Activated T-cell treated with anti-CD3 and anti-CD28 coated beads, Interleukin-2, amount 50 U/mL, for 72 hours (primary cell): ENCODE measurements at places on chromosomes 1 and 21.
A peak's percentile ranks its signal among the peaks of the same experiment; 100 is the strongest.

- no peak for DNase-seq
These were observed 75.4 kb downstream of the SLC35A3 start for GRCh38 chr1:100045206-100045605.

- no peak for DNase-seq
These were observed 67.2 kb downstream of the ATP5PO start for GRCh38 chr21:33848249-33848953.

- no peak for DNase-seq
These were observed 538 bp upstream of the RCAN1 start for GRCh38 chr21:34615487-34615814.

DNA sequence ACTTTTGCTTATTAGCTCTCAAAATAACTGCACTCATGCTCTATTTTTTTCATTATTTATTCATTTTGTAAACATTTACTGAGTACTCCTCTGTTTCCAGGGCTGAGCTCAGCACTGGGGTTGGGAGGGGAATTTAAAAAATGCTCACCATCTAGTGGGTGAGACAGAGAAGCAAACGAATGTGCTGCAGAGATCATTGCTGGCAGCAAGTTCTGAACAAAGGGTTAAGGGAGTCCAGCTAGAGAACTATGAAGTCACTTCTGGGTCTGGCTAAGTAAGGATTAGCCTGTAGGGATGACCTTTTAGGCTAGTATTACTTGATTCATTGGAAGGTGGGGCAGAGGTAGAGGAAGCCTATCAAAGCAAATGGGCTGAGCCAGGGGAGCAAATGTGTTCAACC, 99.1 kb upstream of the ZNF644 start:
- DNase-seq, result no peak

- no peak for DNase-seq
These were observed 297.8 kb downstream of the BRINP3 start for GRCh38 chr1:190179817-190180216.

DNA sequence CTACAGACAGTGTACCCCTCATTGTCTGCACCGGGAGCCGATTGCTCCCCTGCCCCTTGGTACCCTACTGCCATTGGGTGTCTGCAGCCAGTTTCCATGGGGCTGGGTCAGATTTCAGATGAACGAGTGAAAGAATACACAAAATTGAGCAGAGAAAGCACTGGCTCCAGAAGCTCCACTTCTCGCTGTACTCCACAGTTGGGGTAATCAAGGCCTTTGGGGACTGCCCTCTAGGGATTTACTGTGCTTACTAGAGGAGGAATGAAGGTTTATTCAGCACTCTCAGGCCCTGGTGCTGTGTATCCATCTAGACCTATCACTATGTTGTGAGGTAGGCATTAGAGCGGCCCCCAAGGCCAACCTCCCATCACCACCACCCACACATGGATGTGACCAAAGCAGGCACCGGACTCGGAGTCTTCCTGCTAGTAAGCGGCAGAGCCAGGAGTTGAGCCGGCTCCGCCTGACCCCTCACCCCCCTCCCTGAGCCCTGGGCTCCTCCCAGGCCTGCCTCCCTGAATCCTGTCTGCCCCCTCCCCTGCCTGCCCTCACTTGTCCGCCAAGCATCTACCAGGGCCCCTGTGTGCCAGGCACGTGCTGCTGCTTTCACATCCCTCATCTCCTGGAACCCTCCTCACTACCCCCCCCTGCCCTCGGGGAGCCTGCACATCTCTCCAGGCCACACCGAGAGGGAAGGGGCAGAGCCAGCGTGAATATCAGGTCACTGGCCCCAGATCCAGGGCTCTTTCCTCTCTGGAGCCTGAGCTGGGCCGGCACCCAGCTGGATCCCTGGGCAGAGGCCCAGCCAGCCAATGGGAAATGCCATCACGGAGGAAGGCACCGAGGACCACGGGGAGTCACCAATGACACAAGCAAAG, 23.3 kb downstream of the KCNN3 start:
- DNase-seq, result no peak

DNA sequence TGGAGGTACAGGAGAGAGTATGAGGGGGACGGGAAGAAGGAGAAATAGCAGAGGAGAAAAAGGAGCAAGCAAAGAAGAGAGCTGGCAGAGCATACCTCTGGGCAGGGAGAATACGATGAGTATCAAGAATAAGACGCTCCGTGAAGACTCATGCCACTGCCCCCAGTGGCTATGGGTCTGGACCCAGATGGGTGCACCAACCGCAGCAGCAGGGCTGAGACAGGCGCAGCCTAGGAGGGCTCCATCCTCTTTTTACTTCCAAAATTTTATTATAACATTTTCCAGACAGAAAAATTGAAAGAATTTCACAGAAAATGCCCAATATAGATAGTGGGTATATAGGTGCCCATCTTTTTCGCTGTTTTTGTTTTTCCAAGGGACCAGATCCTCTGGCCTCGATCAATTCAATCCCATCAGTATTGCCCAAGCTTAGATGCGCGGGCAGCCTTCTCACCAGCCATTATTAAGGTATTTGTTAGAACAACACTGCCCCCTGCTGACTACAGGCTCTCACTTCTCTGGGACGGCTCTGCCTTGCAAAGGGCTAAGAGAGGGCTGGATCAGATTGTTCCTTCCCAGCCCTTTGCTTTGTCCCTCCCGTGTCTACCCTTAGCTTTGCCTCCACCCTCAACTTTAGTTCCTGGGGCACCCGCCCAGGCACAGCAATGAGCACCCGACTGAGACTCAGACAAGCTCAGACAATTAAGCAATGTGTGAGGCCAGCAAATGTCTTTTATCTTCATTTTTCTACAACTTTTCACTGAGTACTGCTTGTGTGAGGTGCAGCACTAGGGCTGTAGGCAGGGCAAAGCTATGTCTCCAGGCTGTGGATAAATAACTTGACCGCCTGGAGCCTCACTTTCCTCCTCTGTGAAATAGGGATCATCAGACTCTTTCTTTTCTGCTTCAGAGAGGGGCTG, 17.5 kb upstream of the CAMK1G start:
- peak; percentile 75 for DNase-seq

- no peak for DNase-seq
These were observed 158.1 kb downstream of the LTN1 start for GRCh38 chr21:28834335-28835238.

DNA sequence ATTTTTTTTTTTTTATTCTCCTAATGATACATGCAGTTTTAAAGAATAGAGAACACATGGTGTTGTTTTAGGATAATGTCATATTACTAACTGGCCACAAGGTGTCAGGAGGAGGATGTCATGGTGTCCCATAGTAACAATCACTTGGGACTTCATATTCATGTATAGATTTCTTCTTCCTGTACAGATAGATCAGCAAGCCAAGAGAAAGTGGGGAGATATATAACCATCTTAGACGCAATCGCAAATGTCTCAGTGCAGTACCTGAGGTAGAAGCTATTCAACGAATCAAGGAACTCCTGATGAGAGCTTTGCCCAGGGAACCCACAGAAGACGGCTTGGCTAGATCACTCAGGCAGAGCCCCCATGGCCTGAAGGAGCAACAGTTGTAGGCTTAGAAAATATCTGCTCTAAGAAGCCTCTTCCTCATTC, 12.3 kb downstream of the OR2T11 start:
- DNase-seq, result no peak

DNA sequence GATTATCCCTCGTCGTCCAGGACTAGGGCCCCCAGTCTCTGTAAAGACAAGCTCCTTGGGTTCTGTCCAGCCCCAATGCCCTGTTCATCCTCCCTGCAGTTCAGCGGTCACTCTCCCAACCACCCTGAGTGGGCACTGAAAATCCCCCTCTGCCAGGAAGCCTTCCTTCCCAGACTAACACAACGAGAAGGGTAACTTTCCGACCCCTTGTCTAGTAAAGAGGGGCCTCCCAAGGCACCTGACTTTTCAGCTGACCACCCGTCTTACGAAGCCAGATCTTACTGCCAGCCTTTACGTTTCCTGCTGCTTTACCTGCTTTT, 13.4 kb downstream of the TMEM9 start:
- no peak for DNase-seq

- DNase-seq, result no peak
These were observed 3.2 kb downstream of the E2F2 start for GRCh38 chr1:23527900-23528249.

GRCh38 chr1:9020305-9020704, 5.9 kb downstream of the SLC2A7 start:
- no peak for DNase-seq

DNA sequence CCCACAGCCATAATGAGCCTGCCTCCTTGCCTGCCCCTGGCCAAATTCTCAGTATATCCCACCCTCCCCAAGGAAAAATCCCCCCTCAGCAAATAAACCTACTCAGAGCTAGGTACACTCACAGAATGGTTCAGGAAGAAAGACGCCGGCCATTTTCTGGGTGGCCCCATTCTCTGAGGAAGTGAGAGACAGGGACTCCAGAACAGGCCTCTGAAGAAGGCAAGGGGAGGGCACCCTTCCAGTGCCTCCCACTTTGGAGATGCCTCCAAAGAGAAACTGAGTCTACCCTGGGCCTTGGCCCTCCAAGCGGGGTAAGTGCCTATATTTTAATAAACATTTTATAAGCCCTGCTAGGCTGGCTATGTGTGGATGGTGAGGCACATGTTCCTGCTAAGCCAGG, 2.3 kb downstream of the PACC1 start:
- no peak for DNase-seq

GRCh38 chr1:112318698-112319370, 77.2 kb upstream of the CTTNBP2NL start:
- DNase-seq, result no peak

DNA sequence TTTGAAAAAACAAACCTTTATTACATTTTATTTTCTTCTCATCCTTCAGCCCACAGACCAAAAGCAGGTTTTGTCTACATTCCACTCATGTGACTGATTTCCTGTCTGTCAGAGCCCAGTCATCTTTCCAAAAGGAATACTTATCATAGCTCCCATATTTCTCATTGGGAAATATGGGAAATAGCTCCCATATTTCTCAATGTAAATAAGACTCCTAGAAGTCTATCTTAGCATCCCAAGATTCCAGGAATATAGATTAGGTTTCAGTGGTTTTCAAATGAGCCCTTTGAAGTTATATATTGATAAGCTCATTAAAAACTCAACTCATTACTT, 19.1 kb upstream of the NRDC start:
- DNase-seq, result no peak

- no peak for DNase-seq
These were observed 58.5 kb downstream of the PALMD start for GRCh38 chr1:99704356-99704816.

DNA sequence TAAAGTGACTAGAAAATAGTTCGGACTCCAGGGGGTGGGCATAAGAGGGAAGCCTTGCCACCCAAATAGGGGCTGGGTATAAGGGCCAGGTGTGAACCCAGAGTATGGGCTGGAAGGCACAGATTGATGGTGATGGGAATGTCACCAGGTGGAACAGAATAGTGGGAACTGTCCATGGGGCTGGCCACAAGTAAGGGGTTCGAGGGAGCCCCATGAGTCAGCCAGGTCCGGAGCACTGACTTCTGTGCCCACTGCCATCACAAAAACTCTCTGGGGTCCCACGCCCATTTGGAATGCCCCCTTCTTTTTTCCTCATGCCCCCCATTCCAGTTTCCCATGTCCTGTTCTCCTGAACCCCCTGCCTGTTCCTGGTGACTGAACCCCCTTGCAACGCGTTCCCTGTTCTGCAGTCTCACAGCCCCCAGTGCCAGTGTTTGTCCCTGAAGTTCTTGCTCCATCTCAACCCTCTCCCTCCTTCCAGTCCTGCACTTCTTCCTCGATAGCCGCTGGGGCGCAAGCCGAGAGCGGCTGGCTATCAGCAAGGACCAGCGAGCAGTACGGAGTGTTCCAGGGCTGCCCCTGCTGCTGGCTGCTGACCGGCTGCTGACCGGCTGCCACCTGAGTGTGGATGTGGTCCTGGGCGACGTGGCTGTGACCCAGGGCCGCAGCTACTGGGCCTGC, 7.9 kb downstream of the TRIM46 start:
- DNase-seq, result no peak

DNA sequence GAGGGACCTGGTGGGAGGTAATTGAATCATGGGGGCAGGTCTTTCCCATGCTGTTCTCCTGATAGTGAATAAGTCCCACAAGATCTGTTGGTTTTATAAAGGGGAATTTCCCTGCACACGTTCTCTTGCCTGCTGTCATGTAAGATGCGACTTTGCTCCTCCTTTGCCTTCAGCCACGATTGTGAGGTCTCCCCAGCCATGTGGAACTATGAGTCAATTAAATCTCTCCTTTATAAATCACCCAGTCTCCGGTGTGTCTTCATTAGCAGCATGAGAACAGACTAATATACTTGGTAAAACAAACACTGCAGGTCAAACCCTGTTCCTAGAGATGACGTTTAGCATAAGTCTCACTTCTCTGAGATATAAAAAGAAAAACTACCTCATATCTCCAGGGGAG, 148.3 kb downstream of the MATN1 start:
- no peak for DNase-seq

DNA sequence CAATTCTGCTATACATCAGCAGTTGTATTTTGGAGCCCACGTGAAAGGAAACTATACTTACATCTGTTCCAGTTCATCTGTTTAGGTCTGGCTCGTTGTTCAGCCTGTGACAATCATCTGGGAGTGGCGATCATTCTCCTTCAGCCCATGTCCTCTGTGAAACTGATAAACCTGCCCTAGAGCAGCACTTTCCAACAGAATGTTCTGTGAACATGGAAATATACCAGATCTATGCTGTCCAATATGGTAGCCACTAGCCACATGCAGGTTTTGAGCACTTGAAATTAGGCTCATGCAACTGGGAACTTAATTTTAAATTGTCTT, 24.5 kb upstream of the COQ8A start:
- no peak for DNase-seq

GRCh38 chr1:39933956-39934941, 20.7 kb upstream of the MFSD2A start:
- DNase-seq, result no peak

DNA sequence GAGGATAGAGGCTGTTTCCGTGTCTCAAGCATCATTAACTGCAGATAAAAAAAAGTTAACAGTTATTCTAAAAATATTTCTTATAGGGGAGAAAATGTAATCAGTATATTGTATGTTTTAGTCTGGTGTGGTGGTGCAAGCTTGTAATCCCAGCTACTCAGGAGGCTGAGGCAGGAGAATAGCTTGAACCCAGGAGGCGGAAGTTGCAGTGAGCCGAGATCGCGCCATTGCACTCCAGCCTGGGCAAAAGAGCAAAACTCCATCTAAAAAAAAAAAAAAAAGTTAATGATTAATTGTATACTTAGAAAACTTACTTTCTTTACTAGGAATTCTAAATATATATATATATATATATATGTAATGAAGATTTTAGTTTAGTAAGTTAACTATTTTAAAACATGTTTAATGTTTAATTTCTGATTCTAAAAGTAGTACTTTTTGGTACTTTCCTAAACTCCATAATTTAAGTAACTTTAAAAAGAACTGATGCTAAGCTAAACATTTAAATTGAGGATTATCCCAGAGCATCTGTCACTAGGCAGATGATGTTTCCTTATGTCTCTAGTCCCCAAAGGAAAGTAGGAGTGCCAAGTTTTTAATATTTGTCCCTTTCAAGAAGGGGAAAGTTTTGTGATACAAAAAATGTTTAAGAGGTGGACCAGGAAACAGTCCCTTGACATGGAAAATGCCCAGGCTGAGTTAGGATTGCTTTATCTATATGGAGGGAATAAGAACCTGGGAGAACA, 66.3 kb downstream of the DYRK1A start:
- DNase-seq, result no peak
